ENCODE measurements at places on chromosomes 6 and 20.

GRCh38 chr6:2853769-2854395 is 12.2 kb upstream of the SERPINB1 start:
- peak; percentile 49 for DNase-seq

GRCh38 chr6:78380541-78380940 is 486.8 kb upstream of the IRAK1BP1 start:
- DNase-seq: no peak

GRCh38 chr6:106966671-106967640 is 7.6 kb downstream of the CD24 start:
- no peak for DNase-seq

DNA sequence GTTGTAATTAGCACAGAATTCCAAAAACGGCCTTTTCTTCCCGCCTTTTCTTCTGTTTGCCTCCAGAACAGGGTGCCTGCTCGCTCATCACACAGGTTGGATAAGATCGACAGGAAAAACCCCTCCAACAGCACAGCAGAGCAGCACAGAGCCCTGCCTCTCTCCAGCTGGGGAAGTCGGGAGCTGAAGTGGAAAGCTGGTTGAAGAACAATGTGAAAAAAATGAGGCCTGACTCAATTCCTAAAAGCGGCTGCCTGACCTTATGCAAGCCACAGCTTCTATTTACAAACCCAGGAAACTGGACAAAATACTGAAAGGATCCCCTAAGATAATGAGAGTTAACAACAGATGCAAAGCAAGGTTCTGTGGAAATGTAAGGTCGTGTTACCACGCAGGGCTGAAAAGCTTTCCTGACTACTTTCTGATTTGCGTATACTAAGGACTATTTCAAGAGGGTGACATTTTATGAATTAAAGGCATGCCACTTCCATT is 116.9 kb downstream of the TTLL2 start:
- DNase-seq: no peak

DNA sequence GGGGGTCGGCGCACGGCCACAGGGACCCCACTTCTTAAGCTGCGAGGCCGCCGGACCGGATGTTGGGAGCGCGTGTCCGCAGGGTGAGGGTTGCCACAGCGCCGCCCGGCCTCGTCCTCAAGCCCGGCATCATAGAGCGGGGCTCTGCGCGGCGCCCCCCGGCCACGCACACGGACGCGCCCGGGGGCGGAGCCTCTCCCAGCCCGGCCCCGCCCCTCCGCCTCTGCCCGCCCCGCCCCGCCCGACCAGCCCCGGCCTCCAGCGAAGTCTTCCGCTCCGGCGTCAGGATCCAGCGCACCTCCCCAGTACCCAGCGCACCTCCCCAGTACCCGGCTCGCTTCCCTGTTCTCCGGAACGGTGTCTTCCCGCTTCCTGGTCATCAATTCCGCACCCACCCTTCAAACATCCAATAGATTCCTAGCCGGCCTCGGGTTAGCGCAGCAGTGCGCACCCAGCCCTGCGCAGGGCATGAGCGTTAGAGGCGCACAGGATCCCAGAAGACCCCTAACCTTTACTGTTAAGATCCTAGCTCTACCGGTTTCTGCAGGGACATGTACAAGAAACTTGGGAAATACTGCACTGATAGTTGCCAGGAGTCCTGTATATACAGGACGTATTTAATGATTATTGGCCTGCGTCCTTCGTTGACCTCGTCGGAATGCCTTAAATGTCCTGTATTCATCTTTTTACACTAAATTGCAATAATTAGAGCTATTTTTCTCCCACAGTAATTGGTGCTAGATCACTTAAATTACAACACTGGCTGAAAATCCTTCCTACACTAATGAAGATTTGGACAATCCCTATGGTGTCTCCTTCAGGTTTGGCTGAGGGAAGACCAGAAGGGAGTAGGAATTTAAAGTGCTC is 535 bp upstream of the DNAAF9 start:
- DNase-seq: peak; percentile 36

DNA sequence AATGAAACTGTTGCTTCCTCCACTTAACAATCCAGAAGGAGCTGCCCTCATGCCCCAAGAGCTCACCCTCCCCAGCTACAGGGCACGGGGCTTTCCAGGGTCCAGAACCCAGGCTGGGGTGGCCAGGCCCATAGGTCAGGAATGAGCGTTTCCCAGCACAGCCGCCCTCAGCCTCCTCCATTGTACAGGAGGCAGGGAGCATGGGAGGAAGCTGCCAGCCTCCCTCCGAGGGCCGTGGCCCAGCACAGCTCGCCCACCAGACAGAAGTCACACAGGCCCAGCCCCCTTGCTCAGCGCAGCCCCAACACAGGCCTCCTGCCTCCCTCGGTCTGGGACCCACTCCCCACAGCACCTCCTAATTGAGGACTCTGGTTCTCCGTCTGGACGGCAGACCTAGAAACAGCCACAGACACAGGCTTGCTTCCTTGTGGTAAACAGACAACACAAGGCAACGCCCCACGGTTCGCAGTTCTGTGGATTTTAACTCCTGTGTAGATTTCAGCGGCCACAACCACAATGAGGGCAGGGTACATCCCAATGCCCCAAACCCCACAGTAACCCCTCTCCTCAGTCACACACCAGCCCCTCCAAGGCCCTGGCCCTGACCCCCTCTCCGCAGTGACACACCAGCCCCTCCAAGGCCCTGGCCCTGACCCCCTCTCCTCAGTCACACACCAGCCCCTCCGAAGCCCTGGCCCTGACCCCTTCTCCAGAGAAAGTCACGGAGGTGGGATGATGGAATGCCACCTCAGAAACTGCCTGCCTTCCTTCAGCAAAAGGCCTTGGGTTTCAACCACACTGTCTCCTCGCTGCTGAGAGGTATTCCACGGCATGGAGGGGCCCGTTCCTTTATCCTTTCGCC is 173.5 kb downstream of the DLL1 start:
- DNase-seq: no peak

DNA sequence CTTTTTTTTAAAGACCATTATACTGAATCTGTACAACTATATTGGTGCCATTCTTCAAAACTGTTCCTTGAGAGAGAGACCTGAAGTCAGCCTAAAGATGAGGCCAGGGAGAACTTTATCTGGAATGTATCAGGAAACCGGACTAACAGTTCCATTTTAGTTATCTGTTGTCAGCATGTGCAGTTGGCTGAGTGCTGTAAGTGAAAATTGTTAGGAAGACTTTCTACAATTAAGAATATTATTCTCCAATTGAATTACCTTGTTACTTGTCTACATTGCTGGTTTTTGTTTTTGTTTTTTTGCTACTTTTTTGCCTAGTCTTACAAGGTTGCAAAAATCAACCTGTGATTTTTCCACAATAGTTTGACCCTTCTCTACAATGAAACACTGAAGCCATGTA is 7.5 kb downstream of the CEP57L1 start:
- DNase-seq: no peak

DNA sequence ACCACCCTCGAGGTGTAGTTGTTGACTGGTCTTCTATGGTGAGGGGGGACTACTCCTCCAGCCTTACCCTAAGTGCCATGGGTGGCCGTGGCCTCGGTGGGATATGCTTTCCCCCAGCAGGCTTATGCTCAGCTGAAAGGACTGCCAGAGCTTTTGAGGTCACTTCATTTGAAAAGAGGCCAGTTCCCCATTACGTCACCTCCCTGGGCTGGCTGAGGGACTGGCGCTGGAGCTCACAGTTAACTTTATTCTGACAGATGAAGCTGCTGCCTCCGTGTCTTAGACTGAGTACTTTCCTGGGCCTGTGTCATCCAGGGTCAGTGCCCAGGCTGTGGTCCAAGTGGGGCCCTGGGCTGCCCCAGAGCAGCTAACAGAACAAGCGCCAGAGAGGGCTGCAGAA is 42.8 kb upstream of the PCMTD2 start:
- DNase-seq: no peak

GRCh38 chr6:122184401-122184827 is 215.0 kb upstream of the HSF2 start:
- no peak for DNase-seq

DNA sequence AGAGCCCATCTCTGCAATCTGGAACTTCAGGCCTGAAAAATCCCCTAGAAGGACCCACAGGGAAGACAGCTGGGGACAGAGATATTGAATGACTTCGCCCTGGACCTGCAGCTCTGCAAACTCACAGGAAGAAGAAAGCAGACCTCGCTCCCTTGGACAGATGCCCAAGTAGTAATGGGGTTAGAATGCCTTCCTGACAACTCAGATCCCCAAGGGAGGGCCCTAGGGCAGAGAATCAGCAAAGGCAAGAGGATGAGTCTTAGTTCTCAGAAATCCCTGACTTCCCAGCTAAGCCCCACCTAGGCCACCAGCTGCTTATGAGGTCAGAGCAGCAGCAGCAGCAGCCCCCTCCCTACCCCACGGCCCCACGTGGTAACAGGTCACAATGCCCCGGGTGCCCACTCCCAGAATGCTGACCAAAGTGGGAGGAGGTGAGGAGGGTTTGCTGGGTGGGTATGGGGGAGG is at the start of gene C20orf141:
Gene C20orf141 (plus strand): TSS at position 401 of the 465 bp plus-strand sequence. CDS start 198 bp downstream, outside the sequence.
- DNase-seq: no peak

DNA sequence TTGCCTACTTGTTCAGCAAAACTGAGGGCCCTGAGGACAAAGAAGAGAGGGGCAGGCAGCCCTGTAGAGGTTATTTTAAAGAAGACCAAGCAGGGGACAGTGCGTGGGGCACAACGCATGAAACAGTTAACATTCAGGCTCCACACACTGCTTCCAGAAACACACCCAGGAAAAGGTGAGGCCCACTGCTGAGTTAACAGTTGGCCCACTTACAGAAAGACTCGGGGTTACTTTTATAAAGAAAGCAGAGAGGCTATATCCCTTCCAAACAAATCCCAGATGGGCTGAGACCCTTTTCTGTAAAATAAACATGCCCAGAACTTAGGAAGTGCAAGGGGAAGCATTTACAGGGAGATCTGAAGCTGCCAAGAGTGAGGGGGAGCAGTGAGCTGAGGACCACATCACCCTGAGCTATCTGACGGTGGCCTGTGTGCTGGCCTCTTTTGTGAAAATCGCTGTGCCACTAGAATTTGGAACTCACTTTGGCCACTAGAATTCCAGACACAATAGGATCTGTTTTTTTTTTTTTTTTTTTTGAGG is 49.8 kb upstream of the SSTR4 start:
- DNase-seq: no peak

DNA sequence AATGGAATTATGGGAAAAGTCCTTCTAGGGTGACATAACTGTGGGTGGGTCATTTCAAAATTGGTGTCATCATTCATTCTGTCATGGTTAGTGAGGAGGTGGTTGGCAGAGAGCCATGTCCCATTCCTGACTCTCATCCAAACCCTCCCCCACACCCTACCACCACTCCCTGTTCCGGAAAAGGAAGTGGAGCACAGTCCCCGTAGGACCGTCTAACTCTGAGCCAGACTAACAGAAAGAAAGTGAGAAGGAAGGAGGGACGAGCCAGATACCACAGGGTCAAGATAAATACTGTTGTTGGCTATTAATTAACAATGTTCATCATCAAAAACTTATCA is 4.8 kb downstream of the TRIM10 start:
- no peak for DNase-seq
